ENCODE measurements at places on chromosomes 1 and 21.

DNA sequence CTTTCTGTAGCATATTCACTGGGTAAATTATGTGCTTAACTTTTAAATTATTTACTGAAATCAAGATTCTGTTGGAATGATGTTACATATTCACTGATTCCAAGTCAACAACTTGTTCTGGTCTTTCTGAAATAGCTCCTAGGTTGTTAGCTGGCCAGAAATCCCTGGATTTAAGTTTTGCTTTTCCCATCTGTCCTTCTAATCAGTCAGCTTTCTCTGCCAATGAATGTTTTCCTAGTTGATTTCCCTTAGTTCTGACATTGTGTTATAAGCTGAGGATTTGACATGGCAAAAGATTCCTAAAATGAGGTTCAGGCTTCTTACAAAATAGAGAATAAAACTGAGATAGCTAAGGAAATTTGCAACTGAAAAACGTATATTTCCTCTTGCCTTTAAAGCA lies 1479.6 kb downstream of the MRPL39 start:
- no peak for DNase-seq

GRCh38 chr1:50098591-50099021 lies 10.1 kb upstream of the ELAVL4 start:
- no peak for DNase-seq

- peak; percentile 14 for DNase-seq
Measured at GRCh38 chr1:67771152-67771551, 62.1 kb downstream of the GNG12 start.

- no peak for DNase-seq
Measured at GRCh38 chr1:248416226-248416625, 13.4 kb downstream of the OR2T1 start.

DNA sequence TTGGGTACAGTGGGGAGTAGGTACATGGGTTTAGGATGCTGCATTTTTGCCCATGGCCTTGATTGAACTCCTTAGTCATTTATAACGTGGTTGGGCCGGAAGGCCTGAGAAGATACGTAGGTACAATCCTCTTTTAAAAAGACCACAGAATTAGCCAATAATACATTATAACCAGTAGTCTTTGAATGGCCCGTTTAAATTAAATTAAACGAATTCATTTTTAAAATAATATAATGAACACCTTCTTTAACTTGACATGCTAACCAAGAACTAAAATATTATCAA lies 20.1 kb upstream of the ADAR start:
- DNase-seq: no peak

DNA sequence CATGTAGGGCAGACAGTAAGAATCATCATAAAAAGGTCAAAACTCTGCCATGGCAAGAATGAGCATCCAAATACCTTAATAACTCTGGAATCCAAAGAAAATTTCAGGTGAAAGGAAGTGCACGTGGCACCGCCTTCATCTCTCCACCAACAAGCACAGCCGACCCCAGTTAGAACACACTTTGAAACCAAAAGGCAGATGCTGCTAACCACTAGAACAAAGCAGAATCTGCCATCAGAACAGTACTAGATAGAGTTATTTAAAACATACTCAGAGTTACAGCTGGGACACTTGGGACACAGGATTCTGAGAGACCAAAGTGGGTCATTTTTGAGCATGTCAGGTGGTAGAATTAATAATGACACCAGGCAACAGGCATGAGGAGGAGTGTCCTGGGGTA lies 106.7 kb upstream of the SOD1 start:
- DNase-seq: no peak

DNA sequence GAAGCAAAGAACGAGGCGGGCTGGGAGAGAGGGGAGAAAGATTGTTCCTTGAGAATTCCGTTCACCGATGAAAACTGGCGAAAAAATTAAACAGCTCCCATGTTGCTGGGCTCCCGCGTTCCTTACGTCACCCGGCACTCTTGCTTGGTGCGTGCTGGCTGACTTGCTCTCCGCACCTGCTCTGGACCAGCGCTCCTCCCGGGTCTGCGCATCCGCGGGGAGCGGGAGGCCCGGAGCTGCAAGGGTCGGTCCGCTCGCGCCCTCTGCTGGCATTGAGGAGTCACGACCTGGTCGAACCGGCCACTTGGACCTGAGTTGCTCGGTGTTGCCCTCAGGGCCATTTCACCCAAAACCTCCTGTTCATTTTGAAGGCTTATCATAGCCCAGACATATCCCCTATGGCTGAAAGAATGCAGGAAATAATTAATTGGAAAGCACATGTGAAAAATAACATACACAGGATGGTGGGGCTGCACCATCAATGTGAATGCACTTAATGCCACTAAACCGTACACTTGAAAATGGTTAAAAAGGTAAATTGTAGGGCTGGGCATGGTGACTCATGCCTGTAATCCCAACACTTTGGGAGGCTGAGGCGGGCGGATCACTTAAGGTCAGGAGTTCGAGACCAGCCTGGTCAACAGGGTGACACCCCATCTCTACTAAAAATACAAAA lies 98.9 kb upstream of the BACE2 start:
- peak; percentile 70 for DNase-seq

DNA sequence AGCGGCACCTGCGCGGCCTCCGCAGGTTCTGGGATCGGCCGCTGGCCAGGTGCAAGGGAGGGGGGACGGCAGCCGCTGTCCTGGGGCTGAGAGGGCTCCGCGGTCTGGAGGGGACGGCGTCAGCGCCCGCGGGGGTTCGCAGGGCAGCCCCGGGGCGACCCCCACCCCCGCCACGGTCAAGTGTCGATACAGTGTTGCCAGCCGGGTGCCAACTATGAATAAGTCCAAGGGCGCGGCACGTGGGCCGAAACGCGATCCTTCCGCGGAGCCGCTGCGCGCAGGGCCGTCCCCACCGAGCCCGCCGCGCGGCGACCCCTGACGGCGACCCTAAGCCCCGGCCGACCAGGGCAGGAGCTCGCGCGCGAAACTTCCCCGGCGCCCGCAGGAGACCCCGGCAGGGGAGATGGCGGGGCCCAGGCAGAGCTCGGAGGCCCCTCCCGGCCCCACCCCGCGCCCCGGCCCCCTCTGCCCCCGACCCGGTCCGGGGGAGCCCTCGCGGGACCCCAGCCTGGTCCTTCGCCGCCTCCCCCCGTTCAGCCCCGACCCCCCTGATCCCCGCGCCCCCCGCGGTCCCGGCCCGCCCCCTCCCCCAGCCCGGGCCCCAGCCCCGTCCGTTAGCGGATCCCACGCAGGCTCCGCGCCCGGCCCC lies 586 bp upstream of the AGPAT3 start:
- DNase-seq: peak; percentile 20

GRCh38 chr21:46397211-46397905 lies 61.3 kb upstream of the DIP2A start:
- no peak for DNase-seq

GRCh38 chr1:25246600-25247023 lies 642 bp downstream of the RSRP1 start:
- DNase-seq: peak; percentile 59

- DNase-seq: no peak
Measured at GRCh38 chr1:173451981-173452380, 25.2 kb upstream of the PRDX6 start.

GRCh38 chr1:203091761-203092330 lies 6.0 kb upstream of the MYOG start:
- DNase-seq: no peak

DNA sequence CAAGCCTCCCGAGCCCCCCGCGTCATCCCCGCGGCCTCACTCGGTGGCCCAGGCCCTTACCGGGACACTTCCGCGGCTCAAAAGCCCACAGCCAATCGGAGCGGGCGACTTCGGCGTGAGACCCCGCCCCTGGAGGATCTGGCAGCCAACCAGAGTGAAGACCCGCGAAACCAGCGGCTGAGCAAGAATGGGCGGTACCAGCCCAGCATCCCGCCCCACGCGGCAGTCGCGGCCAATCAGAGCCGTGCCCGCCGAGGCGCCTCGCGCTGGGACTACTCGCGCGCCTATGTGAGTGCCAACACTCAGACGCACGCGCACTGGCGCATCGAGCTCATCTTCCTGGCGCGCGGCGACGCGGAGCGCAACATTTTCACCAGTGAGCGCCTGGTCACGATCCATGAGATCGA lies 22.5 kb downstream of the DISP3 start:
- no peak for DNase-seq

GRCh38 chr1:163774401-163774945 lies 452.7 kb downstream of the NUF2 start:
- peak; percentile 91 for DNase-seq

DNA sequence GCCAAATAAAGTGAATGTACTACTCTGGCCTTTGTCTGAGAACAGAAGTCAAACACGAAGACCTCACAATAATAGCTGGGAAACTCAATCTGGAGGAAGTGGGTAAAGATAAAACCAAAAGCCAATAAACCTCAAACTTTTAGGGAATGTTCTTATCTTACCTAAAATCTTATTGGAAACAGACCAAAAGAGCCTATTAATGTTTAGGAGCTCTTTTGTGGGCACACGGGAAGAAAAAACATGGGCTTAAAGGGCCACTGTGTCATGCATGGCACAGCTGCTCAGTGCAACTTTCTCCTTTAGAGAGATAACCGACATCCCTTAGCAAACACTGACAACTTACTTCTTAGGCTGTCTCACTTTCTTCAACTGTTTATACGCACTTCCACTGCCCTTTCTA lies 16.1 kb downstream of the EIF2B3 start:
- no peak for DNase-seq

GRCh38 chr1:236348071-236348470 lies 46.0 kb upstream of the EDARADD start:
- DNase-seq: no peak

GRCh38 chr1:18945401-18945849 lies 11.1 kb downstream of the IFFO2 start:
- no peak for DNase-seq

DNA sequence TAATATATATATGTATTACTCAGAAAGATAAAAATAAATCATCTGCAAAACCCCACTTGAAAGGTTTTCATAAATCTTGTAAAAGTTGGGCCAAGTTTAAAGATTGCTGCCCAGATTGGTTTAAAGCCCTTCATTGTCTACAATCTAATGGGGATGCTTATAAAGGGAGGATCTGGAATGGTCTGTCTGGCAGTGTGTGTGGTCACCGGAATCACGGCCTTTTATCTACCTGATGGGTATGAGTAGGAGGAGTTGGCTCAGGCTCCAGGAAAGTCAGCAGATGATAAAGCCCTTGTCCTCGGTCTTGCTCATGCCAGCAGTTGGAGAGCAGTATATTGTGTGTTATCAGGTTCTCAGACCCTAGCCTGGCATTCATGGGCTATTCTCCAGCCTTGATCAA lies 197.7 kb downstream of the ROR1 start:
- no peak for DNase-seq

DNA sequence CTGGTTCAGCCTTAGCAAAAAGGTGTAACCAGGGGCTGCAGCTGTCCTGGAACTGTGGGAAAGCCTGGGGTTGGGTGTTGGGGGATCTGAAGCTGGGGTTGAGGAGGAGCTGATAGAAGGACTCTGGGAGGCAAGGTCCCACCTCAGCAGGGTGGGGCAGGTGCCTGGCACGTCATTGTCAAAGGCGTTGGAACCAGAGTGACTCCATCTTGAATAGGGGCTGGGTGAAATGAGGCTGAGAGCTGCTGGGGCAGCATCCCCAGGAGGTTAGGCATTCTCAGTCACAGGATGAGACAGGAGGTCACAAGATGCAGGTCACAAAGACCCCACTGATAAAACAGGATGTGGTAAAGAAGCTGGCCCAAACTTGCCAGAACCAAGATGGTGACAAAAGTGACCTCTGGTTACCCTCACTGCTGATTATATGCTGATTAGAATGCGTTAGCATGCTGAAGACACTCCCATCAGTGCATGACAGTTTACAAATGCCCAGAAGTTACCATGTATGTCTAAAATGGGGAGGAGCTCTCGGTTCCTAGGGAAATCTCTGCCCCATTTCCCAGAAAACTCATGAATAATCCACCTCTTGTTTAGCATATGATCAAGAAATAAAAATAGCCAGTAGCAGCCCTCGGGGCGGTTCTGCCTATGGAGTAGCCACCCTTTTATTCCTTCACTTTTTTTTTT lies 85.4 kb downstream of the IER5 start:
- no peak for DNase-seq

- DNase-seq: no peak
Measured at GRCh38 chr21:46081022-46081861, 16.7 kb upstream of the COL6A2 start.

- DNase-seq: peak; percentile 81
Measured at GRCh38 chr1:66725885-66726665, 26.2 kb upstream of the DYNLT5 start.

- DNase-seq: peak; percentile 56
Measured at GRCh38 chr1:33256471-33257206, at the start of gene ZNF362. ZNF362 (plus strand) TSS chr1:33256492; CDS start chr1:33270575, 14,083 bp downstream.

DNA sequence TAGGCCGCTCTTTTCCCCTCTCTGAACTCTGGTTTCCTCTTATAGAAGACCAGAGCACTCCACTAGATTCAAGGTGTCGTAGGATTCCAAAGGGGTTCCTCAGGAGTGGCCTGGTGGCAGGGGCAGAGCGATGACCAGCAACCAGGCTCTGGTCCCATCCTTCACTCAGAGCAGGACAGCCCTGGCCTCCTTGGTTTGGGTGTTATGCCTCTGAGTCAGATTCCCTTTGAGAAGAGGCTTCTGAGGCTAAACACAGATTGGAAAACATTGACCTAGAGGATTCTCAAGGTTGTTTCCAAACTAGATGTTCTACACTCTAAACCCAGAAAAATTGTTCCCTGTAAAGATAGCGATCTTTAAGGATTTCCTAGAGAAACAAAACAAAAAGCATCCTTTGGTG lies 49.8 kb upstream of the IKBKE start:
- DNase-seq: no peak

- DNase-seq: peak; percentile 35
Measured at GRCh38 chr1:35657851-35658250, 16.5 kb upstream of the PSMB2 start.

- no peak for DNase-seq
Measured at GRCh38 chr1:47621977-47622376, 184.1 kb downstream of the FOXD2 start.

DNA sequence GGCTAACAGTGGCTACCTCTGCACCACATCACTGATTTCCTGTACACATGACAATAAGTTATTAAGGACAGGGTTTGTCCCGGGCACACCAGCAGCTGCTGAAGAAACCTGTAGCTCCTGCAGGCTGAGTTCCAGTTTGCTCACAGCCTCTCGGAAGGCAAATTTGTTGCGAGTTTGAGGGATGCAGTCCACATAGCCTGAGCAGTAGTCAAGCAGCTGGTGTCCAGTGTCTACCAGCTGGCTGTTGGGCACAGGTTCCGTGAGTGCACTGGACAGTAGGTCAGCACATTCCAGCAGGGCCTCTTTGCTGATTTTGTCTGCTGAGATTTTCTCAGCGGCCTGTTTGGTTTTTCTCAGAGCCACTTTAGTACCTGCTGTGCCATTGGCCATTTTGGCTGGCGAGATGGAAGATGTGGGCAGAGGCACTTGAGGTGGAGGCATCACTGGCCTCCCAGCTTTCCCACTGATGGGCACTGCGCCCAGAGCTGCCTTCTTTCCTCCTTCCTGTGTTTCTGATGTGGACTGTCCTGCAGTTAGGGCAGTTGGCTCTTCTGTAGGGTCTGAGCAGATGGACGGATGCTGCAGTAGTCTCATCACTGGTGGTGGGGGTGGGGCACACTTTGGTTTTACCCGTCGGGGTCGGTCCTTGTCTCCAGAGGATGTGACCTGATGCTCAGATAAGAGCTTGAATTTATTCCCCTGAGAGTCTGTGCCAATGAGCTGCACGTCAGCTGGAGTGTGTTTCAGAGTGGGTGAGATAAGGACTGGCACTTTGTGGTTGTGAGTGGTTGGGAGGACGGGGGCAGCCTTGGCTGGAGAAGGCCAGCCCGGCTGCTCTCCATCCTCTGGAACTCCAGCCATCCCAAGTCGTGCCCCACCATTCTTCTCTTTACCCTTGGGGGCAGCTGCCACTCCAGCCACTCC lies 26.1 kb downstream of the TOR3A start:
- no peak for DNase-seq

GRCh38 chr1:171805395-171806115 lies 24.1 kb downstream of the METTL13 start:
- DNase-seq: peak; percentile 74
